ENCODE measurements at places on chromosomes 6 and 20.

DNA sequence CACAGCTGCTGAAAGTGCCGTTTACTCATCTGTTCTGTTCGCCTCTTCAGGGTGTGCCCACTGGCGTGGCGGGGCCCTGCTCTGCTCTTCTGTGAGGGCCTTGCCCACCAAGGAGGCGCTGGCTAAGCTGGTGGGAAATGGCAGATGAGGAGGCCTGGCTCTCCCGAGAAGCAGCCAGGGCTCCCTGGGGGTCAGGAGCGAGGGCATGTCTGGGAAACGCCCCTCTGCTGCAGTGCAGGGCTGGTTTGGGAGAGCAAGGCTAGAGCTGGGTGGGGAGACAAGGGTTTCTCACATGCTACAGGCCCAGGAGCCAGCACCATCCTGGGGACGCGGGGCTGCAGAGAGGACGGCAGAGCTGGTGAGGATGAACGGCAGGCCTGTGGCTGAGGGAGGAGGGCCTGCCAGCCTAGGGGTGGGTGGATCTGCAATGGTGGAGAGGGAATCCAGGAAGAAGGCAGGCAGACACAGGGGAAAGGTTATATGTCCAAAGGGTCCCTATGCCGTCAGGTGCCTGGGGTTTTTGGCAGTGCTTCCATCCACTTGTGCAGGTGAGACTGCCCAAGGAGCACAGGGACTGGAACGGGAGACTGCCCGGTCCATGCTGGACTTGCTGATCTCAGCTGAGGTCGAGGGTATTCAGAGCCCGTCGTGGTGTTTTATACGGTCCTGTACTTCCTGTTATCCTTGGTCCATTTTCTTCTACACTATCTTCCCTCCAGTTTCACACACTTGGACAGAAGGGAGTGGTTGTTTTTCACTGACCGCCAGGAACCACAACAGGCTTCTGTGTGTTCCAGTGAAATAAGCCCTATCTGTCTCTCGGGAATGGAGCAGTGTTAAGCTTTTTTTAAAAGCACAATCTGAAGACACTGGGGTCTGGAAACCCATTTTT lies 119.2 kb downstream of the SYCP2 start:
- DNase-seq, result no peak

GRCh38 chr6:305371-306206 lies 13.3 kb downstream of the DUSP22 start:
- no peak for DNase-seq

DNA sequence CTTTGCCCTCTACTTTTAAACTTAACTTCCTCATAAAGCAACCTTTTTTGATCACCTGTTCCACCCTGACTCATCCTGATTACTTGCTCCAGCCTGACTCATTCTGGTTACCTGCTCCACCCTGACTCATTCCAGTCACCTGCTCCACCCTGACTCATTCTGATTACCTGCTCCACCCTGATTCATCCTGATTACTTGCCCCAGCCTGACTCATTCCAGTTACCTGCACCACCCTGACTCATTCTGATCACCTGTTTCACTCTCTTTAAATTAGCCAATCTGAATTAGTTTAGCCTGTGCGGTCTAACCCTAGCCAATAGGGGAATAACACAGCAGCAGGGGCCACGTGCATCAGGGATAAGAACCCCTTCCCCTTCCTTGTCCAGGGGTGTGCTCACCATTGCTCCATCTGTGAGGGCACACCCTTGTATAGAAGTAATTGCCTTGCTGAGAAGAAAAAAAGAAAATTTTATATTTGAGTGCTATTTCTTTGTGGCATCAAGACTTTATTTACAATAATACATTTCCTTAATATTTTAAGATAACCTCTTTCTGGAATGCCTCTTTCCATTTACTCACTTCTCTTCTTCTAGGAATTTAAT lies 17.9 kb downstream of the HLA-G start:
- DNase-seq, result no peak

- DNase-seq, result no peak
These were observed 7.0 kb upstream of the DACT2 start for GRCh38 chr6:168326294-168327261.

DNA sequence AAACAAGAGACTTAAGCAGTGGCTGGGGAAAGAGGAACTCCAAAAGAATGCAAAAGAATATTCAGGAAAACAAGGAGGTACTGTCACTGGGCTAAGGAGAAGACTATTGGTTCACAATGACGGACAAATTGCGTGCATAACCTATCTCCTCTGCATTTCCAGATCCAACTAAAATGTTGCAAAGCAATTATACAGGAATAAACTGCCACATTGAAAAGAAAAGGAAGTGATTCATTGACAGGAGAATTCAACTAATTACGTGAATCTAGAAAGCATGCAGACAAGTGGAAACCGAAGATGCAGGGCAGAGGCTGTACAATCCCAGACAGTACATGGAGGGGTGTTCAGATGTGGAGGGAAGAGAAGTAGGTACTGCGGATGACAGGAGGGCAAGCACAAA lies 152.8 kb upstream of the RIPOR2 start:
- no peak for DNase-seq

GRCh38 chr20:41848180-41848579 lies 230.0 kb upstream of the CHD6 start:
- DNase-seq, result no peak

Data from NCI-H1105 (cell line).